ENCODE measurements at places on chromosomes 2 and 18. TPM values are rescaled to one million over a fixed set of nuclear protein-coding genes. Genes with fewer than 3 reads are reported as not detected.

DNA sequence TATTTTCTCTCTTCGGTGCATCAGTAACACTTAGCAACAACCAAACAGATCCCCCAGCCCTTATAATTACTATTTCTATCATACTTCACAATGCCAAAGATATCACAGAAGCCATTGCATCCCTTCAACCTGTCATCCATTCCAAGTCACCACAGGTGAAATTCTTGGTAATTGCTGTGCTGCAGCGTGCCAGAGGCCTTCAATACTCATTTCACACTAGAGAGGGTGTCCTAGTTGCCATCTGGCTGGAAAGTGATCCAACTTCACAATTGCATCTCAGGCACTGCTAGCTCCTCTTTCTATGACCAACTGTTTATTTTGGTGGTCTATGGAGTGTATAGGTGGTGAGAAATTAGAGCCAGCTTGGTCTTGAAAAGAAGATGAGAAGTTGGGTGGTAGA is 131.2 kb downstream of the NUP35 start:
- no peak for DNase-seq

GRCh38 chr2:11129598-11130449 is 25.4 kb upstream of the SLC66A3 start:
- peak; percentile 71 for DNase-seq

Gene UGT1A10
- polyA plus RNA-seq: not detected

GRCh38 chr2:202773301-202773973 is 98.1 kb downstream of the ICA1L start:
- no peak for DNase-seq

Measured in renal cortex interstitium (tissue), 15 donors.